ENCODE measurements at places on chromosomes 11 and 22. TPM values are rescaled to one million over a fixed set of nuclear protein-coding genes. Genes with fewer than 3 reads are reported as not detected.

GRCh38 chr11:119782739-119783072 lies 53.7 kb upstream of the NECTIN1 start:
- no peak overlapping the region for H3K4me3 ChIP-seq
- H3K27ac ChIP-seq: no peak overlapping the region
- no peaks in the 10 kb centered on the region for H3K36me3 ChIP-seq
- H3K27me3 ChIP-seq: no peaks in the 10 kb centered on the region

DNA sequence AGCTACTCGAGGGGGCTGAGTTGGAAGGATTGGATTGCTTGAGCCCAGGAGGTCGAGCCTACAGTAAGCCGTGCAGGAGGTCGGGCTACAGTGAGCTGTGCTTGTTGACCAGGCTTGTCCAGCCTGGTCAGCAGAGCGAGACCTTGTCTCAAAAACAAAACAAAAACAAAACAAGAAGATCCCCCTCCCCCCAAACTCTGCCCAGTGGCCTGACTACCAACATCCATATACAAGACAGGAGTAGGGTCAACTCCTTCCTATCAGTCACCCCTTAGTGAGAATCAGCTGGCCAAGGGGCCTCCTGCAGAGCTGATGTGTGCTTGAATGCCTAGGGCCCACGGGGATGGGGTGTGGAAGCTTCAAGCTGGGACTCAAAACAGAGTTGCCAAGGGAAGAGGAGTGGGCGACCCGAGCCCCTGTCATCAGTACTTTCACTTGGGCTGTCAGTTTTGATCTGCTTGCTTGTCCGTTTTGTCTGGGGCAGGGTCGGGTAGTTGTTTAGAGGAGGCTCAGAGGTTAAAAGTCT lies 942 bp upstream of the TSPAN18 start:
- no peak for DNase-seq
- no peaks in the 10 kb centered on the region for H3K27me3 ChIP-seq
- H3K4me3 ChIP-seq: no peak overlapping the region
- no peak overlapping the region for H3K27ac ChIP-seq

- no peak for DNase-seq
- no peak overlapping the region for H3K27ac ChIP-seq
- H3K36me3 ChIP-seq: no peaks in the 10 kb centered on the region
Observed at GRCh38 chr11:64025205-64025604, 10.5 kb upstream of the FLRT1 start.

HEPHL1 gene
- total RNA-seq: not detected

DNA sequence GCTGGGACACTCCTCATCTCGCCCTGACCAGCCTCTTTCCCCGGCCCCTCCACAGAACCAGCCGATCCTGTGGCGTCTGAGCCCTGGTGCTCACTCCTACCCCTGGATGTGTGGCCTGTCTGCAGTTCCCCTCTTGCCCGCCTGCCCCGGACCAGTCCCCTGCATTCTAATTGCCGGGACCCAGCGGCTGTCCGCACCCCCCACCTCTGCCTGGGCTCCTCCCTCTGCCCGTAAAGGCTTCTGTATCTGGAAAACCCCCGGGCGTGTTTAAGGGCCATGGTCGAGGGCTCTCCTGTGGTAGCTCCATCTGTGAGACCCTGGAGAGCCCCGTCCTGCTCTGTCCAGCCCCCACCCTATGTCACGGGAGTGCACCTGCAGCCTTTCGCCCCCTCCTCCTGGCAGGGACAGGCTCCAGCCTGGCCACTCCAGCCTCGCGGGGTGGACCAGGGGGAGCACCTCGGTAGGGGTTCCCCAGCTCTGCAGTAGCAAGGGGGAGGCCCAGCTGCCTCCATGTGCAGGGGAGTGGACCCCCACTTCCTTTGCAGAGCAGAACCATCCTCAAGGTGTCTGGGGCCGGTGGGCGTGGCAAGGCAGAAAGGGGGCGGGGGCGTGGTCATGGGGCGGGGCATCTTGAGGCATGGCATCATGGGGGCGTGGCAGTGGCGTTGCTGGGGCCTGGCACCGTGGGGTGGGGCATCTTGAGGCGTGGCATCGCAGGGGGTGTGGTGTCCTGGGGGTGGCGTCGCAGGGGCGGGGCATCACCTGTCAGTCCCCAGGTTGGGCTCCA lies 430.4 kb downstream of the TBC1D22A start:
- no peaks in the 10 kb centered on the region for H3K27me3 ChIP-seq
- no peak overlapping the region for H3K4me3 ChIP-seq
- no peaks in the 10 kb centered on the region for H3K4me1 ChIP-seq
- no peak overlapping the region for H3K27ac ChIP-seq

DNA sequence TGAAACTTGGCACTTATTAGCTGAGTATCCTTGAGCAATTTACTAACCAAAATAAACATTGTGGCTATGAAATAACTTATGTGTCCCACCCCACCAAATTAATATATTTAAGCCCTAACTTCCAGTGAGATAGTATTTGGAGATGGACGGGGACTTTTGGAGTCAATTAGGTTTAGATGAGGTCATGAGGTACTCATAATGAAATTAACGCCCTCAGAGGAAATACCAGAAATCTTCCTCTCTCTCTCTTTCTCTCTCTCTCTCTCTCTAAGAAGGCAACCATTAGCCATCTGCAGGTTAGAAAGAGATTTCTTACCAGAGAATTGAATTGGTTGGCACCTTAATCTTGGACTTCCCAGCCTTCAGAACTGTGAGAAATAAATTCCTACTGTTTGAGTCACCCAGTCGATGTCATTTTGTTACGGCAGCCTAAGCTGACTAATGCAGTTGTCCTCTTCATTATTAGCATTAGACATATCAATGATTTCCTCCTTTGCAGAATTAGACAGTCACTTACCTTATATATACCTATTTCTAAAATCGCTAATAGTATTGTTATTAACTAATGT lies 1284.0 kb downstream of the FAM181B start:
- H3K4me1 ChIP-seq: no peaks in the 10 kb centered on the region
- no peak overlapping the region for H3K27ac ChIP-seq

GRCh38 chr11:93974759-93975158 lies 46.4 kb upstream of the HEPHL1 start:
- no peaks in the 10 kb centered on the region for H3K4me1 ChIP-seq
- no peak overlapping the region for H3K27ac ChIP-seq
- DNase-seq: no peak
- no peak overlapping the region for H3K4me3 ChIP-seq
- H3K36me3 ChIP-seq: no peaks in the 10 kb centered on the region

C11orf65 gene
- total RNA-seq: 0.66 TPM

DNA sequence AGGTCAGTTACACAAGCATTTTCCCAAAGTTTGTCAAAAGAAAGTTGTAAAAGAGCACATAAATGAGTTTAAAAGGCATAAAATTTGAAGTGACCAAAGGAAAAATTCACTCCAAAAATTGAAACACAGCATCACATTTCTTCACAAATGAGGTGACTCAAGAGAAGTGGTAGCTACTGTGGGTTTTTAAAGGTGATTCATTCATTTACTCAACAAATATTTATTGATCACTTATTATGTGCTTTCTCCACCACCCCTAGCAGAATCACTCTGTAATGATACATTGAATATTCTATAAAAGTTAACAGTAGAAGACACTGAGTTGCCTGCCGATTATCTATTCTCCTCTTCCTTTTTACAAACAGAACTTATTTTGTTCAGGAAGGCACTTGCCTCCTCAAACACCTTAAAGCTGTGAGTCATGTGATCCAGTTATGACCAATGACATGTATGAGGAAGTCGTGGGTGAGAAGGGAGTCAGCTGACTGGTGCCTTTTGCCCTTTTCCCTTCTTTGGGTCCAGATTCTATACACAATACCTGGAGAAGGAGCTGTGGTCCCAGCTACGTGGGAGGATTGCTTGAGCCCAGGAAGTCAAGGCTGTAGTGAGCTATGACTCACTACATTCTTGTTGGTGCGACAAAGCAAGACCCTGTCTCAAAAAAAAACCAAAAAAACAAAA lies 67.7 kb upstream of the CLNS1A start:
- H3K4me3 ChIP-seq: no peak overlapping the region
- no peaks in the 10 kb centered on the region for H3K4me1 ChIP-seq
- peaks cover 6% of the 10 kb centered on the region for H3K36me3 ChIP-seq
- no peak for DNase-seq
- H3K27ac ChIP-seq: no peak overlapping the region

ANGPTL5 gene
- total RNA-seq: not detected

GRCh38 chr11:79314906-79315689 lies 125.7 kb downstream of the TENM4 start:
- no peaks in the 10 kb centered on the region for H3K4me1 ChIP-seq
- DNase-seq: no peak
- H3K27ac ChIP-seq: no peak overlapping the region
- no peaks in the 10 kb centered on the region for H3K36me3 ChIP-seq
